ENCODE measurements at places on chromosomes 1 and 21.

DNA sequence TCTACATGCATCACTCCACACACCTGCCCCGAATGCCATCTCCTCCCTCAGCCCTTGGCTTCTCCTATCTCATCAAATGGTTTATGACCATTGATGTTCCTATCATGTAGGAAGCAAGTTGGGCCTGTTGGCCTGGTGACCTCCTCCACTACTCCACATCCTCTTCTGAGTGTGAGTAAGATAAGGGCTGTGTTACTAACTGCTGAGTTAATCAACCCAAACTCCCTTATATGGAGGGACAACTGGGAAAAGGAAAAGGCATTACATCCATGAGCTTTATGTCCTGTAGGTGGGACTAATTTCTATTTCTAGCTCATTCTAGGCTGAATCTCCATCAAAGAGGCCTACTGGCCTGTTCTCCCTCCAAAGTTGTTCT is 57.6 kb downstream of the WLS start:
- DNase-seq = no peak

DNA sequence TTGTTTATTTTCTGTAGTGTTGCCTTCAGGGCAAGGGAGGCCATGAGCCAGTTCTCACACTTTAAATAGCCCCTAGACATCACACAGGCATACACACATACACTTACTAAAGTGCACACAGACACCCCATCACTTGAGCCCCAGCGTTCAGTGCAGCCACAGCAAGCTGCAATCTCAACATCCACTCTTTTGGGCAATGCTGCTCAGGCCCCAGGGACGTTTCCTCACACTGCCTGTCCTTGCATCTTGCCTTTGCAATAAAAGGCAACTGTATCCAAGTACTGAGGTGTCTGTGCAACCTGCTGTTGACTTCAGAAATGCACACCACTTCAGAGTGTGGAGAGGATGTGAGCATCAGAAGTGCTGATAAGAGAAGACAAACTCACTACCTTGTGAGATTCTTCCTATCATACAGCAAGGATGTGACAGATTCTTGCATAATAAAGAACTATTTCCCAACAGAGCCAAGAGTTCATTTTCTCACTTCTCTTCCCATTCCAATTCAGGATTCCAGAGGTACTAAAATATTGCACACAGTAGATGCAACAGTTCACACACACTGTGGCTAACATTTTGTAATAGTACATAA is 36.2 kb downstream of the IRF2BP2 start:
- DNase-seq = no peak

DNA sequence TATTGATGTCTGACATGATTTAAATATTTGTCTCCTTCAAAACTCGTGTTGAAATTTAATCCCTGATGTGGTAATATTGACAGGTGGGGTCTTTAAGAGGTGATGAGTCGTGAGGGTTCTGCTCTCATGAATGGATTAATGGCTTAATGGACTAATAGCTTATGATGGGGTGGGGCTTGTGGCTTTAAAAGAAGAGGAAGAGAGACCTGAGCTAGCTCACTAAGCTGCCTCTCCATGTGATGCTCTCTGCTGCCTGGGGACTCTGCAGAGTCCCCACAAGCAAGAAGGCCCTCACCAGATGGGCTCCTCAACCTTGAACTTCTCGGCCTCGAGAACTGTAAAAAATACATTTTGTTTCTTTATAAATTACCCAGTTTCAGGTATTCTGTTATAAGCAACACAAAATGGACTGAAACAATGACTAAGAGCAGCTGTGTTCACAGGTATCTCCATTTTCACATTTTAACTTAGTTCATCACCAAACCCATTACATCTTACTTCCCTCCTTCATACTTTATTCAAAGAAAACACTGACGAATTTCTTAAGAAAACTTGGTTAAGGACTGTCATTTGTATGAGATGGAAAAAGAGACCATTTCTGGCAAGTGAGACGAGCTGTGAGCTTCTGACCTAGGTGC is 12.1 kb upstream of the AIM2 start:
- no peak for DNase-seq

DNA sequence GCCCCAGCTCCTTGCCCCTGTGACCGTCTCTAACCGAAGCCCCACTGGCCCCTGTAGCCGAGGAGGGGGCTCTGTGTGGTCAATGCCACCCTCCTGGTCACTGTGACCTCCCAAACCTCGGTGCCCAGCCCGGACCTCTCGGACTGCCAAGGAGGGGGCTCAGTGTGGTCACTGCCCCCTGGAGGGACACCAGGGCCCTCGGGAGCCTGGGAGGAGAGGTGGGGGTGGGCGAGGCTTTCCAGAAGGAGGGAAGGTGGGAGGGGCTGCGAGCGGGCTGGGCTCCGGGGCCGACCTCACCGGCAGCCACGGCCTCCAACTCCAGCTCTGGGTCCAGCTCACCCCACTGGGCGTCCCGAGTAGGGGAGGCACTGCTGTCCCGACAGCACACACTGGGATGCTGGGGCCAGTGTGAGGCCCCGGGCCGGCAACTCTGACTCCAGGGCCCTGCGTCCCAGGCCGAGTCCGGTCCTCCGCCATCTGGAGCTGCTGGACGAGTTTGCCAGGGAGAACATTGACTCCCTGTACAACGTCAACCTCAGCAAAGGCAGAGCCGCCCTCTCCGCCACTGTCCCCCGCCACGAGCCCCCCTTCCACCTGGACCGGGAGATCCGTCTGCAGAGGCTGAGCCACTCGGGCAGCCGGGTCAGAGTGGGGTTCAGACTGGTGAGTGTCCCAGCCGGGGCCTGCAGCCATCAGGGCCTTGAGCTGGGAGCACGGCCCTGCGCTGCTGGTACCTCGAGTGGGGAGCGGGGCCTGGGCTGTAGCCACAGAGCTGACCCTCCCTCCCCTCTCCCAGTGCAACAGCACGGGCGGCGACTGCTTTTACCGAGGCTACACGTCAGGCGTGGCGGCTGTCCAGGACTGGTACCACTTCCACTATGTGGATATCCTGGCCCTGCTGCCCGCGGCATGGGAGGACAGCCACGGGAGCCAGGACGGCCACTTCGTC is 6.4 kb downstream of the SCNN1D start:
- DNase-seq = no peak

DNA sequence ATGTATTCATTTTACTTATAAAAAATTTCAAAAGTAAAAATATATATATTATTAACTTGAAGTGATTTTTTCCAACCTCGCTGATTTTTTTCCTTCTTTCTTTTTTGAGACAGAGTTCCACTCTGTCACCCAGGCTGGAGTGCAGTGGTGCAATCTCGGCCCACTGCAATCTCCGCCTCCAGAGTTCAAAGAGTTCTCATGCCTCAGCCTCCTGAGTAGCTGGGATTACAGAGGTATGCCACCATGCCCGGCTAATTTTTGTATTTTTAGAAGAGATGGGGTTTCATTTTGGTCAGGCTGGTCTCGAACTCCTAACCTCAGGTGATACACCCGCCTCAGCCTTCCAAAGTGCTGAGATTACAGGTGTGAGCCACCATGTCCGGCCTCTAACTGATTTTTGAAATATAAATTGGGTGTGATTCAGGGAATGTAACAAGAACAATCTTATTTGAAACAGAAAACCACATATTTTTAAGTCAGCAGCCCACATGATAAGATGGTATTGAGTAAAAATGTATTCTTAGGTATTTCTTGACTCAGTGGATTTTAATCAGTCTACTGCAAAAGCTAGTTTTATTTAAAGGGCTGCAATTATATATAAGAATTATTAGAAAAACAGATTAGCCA is 30.0 kb downstream of the ZBTB8B start:
- no peak for DNase-seq

GRCh38 chr21:40641042-40641441 is 205.9 kb downstream of the DSCAM start:
- no peak for DNase-seq

DNA sequence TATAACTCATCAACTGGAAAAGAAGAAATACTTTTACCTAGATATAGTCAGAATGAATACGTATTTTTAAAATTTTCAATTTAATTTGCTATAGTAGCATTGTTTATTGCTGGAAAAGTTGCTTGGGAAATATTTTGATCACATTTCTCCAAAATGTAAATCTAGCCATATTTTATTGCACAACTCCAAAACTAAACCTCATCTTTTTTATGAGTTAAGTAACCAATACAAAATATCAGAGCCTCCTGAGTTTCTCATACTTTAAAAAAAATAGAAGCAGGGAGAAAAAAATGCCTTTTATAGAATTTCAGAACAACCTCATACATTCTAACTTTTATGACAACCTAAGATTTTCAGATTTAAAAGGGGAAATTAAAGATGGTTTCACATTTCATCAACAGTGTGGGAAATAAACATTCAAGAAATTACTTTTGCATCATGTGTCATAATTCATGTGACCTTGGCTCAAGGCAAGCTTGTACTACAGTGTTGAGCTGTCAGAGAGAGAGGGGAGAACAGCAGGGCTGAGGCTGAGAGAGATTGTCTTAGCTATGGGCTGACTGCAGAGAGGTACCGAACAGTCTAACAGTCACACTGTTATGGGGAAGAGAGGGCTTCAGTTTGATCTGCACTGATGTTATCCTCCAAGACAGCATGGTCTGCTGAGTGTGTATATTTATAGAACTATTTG is 519.0 kb downstream of the LTN1 start:
- no peak for DNase-seq

- no peak for DNase-seq
These were observed 137.9 kb upstream of the NGF start for GRCh38 chr1:115475901-115476300.

GRCh38 chr1:29459620-29459945 is 223.3 kb downstream of the PTPRU start:
- DNase-seq = no peak

DNA sequence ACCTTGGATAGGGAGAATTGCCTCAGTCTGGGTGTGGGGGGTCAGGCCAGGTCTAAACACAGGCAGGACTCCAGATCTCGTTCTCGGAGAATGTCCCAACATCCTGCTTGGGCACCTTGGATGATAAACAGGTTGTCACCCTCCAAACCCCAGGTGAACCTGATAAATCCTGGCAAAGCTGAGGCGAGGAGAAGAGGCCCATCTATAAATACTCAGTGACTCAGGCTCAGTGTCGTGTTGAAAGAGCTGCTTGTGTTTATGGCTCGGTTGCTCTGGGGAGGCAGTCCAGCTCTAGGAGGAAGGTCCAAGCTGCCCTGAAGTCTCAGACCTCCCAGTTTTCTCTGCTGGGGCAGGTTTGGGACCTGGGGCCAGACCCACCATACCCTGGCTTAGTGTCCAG is 15.8 kb upstream of the TRIM63 start:
- no peak for DNase-seq

GRCh38 chr1:175422156-175422555 is 229.6 kb upstream of the KIAA0040 start:
- no peak for DNase-seq

GRCh38 chr1:98903726-98904125 is 100.9 kb downstream of the PLPPR5 start:
- no peak for DNase-seq

Data from neuronal stem cell (in vitro differentiated cells).